Cardiac muscle cell (in vitro differentiated cells and primary cell): ENCODE measurements at places on chromosomes 1 and 21.
A peak's percentile ranks its signal among the peaks of the same experiment; 100 is the strongest.

DNA sequence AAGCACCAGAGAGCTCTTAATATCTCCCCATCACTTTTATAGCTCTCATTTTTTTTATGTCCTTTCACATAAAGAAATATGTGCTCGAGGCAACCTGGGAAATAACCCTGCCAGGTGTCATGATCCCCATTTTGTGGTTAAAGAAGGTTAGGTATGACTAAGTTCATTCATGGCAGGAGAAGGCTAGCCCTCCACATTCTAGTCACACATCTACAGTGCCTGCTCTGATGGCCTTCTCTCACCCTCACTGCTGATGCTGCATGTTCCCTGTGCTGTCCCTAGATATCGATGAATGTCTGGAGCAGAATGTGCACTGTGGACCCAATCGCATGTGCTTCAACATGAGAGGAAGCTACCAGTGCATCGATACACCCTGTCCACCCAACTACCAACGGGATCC, 187.5 kb downstream of the TPR start:
- no peaks in the 10 kb centered on the region for H3K27me3 ChIP-seq
- H3K4me3 ChIP-seq: no peak overlapping the region
- no peak for DNase-seq

DNA sequence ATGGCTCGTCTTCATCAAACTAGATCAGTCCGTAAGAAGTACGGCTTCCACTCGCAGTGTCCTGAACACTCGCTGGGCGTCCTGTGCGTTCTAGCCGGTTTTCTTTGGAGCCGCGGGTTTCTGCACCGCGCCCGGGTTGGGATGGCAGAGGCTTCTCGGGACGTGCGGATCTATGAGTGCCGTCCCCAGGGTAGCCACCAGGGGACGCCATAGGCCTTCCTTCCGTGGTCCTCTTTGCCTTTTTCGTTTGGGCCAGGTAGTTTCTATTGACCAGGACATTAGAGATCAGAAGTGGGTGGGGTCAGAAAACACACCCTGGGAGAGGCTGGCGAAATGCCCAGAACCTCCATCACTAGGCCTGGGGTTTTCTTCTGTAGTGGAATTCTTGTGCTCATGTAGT, 273.8 kb downstream of the FAM72C start:
- H3K27me3 ChIP-seq: peaks cover 51% of the 10 kb centered on the region
- H3K4me1 ChIP-seq: no peaks in the 10 kb centered on the region
- H3K4me3 ChIP-seq: no peak overlapping the region
- peak; percentile 64 for DNase-seq
- no peak overlapping the region for H3K27ac ChIP-seq

GRCh38 chr1:235906436-235906835, 39.7 kb upstream of the LYST start:
- no peaks in the 10 kb centered on the region for H3K36me3 ChIP-seq
- no peaks in the 10 kb centered on the region for H3K27me3 ChIP-seq
- no peak overlapping the region for H3K27ac ChIP-seq
- H3K4me3 ChIP-seq: no peak overlapping the region

- no peak overlapping the region for H3K27ac ChIP-seq
- H3K27me3 ChIP-seq: no peaks in the 10 kb centered on the region
- H3K36me3 ChIP-seq: no peaks in the 10 kb centered on the region
- peak; percentile 24 for DNase-seq
- no peak overlapping the region for H3K4me3 ChIP-seq
Observed at GRCh38 chr1:185050823-185051451, 5.6 kb downstream of the RNF2 start.

DNA sequence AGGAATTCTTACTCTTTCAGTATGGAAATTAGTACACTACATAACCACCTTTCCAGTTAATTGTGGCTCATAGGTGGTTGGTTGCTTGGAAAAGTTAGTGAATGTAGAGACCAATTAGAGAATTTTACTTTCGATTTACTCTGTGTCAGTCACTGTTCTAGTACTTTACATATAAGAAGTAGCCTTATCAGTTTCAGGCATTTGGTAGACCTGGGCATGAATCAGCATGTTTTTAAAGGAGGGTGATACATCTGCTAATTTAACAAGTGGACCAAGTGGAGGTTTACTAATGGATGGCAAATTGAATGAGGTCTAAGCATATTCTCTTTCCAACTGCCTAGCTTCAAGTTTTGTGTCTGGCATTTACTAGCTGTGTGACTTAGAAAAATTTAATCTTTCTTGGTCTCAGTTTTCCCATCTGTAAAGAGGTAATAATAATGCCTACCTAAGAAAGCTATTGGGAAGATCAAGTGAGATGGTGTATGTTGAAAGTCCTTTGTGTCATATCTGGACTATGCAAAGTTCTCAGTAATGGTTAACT, 1158.6 kb downstream of the PLA2G4A start:
- H3K36me3 ChIP-seq: no peaks in the 10 kb centered on the region
- H3K27me3 ChIP-seq: no peaks in the 10 kb centered on the region

- no peak overlapping the region for H3K4me3 ChIP-seq
- H3K27ac ChIP-seq: no peak overlapping the region
- DNase-seq: no peak
- no peaks in the 10 kb centered on the region for H3K4me1 ChIP-seq
- H3K36me3 ChIP-seq: no peaks in the 10 kb centered on the region
Observed at GRCh38 chr1:18668750-18669404, 38.2 kb downstream of the PAX7 start.

GRCh38 chr1:14561014-14561693, 37.3 kb upstream of the KAZN start:
- H3K4me1 ChIP-seq: no peaks in the 10 kb centered on the region
- no peak for DNase-seq
- H3K27ac ChIP-seq: no peak overlapping the region
- no peak overlapping the region for H3K4me3 ChIP-seq
- no peaks in the 10 kb centered on the region for H3K36me3 ChIP-seq

GRCh38 chr21:14589855-14590563, 43.9 kb upstream of the SAMSN1 start:
- H3K27me3 ChIP-seq: no peaks in the 10 kb centered on the region
- H3K36me3 ChIP-seq: no peaks in the 10 kb centered on the region
- no peaks in the 10 kb centered on the region for H3K4me1 ChIP-seq
